ENCODE measurements at places on chromosomes 11 and 22.

- no peak for DNase-seq
Observed at GRCh38 chr11:74546752-74547151, 45.6 kb upstream of the POLD3 start.

GRCh38 chr11:18790883-18791206 is 753 bp downstream of the PTPN5 start:
- no peak for DNase-seq

GRCh38 chr11:131099013-131099412 is 182.7 kb upstream of the SNX19 start:
- peak; percentile 1 for DNase-seq

GRCh38 chr11:60984636-60985035 is 13.2 kb downstream of the CD6 start:
- DNase-seq, result no peak

DNA sequence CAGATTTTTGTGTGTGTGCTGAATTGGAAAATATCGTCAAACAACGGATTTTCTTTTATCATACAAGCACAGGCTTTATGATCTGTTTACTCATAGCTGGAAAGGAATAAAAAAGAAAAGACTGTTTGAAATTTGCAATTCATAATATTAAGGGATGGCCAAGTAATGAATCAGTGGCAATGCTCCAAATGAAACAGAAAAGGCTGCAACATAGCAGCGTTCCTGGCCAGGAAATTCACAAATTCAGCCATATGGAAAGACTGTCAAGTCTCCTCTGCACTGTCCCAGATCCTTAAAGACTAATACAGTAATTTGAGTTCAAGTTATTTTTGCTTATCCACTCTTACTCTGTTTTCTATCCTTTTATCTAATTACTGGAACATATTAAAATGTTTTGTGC is 98.2 kb downstream of the MSANTD4 start:
- peak; percentile 49 for DNase-seq

GRCh38 chr22:36964106-36964505 is 50.7 kb downstream of the CSF2RB start:
- DNase-seq, result no peak

DNA sequence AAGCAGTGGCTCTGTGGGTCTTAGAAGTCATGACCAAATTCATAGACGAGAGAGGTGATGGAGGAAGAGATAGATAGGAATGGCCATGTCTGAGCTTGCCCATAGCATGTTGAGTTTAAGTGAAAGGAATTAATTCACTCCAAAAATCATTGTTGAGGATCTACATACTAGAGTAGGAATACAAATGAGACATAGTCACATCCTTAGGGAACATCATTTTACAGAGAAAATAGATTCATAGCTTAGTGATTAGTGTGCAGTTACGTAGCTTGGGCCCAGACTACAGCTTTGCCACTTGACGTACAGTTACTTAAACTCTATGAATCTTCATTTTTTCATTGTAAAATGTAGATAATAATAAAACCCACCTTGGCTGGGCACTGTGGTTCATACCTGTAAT is 21.4 kb upstream of the BMAL1 start:
- no peak for DNase-seq

DNA sequence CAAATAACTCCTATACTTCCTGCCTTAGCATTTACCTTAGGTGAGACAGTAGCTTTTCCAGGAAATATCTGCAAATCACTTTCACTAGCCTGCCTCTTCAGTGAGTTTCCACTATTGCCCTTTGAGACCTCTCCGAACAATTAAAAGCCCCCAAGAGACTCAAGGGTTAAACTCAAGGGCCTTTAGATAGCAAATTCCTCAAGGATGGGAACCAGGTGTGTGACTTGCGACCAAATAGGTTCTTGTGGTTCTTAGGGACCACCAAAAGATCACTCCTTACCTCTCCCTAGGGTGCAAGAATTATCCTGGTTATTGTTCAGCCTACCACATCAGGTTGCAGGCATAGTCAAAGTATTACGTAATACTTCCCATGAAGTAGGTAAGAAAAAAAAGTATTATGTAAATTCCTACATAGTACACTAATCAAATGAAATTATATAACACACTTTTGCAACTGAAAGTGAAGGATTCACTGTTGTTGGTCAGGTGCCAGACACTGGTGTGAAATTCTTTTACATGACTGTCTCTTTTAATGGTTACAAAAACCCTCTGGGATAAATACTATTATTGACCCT is 1.4 kb upstream of the RDX start:
- DNase-seq, result peak; percentile 31

DNA sequence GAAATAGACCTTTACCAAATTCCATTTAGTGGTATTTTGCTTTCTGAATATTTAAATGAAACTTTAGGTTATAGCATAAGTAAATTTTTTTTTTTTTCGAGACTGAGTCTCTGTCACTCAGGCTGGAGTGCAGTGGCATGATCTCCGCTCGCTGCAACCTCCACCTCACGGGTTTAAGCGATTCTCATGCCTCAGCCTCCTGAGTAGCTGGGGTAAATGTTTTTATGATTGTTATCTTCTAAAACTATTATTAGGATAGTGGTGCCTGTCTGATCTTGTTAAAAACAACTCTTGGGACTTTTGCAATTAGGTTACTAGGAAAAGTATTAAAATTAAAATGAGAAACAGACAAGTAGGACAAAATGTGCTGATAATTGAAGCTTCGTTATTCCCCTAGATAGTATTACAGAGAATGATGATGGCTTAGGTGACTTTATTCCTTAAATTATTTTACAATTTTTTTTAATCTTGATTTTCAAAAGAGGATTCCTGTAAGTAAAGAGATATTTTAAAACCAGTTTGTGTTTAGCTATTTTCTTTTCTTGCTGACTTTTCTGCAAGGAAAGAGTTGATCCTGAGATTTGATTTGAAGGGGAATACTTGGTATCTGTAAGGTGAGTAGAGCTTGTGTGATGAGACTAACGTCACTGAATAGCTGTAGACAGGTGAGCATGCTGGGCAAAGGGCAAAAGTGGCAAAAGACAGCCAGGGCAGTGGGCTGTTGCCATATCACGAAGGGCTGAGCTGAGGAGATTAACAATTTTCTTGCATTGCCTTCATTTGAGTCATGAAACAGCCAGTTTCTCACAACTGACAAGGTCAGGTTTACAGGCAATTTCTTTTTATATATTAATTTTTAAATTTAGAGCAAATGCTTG is 20.8 kb downstream of the CRKL start:
- no peak for DNase-seq

GRCh38 chr22:30968015-30968923 is at the start of gene MORC2:
TSS of gene MORC2 (minus strand) at chr22:30968774. CDS start at chr22:30967889, 885 bp downstream.
- peak; percentile 69 for DNase-seq

DNA sequence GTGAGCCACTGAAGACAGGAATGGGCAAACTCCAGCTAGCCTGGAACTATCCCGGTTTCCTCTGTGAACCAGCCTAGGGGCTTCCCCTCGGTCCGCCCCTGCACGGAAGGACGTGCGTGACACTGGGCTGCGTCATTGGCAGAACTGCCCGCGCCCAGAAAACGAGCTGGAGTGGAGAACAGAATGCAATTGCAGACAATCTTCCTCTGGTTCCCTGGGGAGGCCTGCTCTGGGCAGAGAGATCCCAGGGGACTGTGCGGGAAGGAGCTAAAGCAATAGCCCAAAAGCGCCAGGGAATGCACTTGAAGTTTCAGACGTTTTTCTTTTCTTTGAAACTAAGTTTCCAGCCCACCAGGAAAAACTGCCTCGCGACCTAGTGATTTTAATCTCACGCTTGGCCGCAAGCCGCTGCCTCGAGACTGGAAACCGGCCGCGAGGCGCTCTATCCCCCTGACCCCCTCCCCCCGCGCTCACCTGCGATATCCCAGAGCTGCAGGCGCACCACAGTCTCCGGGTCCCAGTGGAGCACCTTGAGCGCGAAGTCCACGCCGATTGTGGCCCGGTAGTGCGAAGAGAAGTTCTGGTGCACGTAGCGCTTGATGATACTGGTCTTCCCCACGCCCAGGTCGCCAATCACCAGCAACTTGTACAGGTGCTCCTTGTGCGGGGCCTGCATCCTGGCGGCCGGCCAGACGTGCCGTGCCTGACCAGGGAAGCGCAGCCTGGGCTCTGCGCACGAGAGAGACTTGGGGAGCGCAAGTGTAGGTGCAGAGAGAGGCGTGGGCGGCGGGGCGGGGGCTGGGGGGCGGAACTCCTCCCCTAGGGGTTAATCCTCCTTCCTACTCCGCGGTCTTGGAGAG is at the start of gene RAB38:
Gene RAB38 (minus strand): TSS at position 735 of the 860 bp plus-strand sequence. CDS start 59 bp downstream, at position 676.
- peak; percentile 92 for DNase-seq

DNA sequence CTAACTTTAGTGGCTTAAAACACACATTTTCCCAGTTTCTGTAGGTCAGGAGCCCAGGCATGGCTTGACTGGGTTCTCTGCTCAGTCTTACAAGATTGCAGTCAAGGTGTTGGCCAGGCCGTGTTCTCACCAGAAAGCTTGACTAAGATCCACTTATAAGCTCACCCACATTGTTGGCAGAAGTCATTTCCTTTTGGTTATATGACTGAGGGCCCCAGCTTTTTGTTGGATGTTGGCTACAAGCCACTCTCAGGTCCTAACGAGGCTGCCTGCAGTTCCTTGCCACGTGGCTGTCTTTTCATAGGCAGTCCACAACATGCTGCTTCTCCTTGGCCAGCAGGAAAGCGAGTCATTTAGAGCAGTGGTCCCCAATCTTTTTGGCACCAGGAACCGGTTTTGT is 79.3 kb upstream of the CRTAM start:
- peak; percentile 59 for DNase-seq

GRCh38 chr11:74013141-74013540 is 4.3 kb upstream of the UCP3 start:
- DNase-seq, result no peak

DNA sequence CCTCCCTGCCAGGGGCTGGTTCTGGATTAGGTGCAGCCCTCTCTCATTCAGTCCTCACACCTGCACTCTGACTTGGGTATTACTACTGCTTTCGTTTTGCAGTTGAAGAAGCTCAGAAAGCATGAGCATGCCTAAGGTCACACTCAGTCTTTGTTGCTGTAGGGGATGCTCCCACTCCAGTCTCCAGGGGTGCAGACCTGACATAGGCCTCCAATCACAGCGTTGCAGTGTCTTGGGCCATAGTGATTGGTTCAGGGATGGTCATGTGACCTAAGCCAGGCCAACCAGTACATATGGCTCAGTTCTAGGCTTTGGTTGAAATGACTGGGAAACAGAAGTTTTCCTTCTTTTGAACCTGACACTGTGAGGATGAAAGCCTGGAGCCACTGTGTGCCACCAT is 61.7 kb downstream of the FBXO7 start:
- DNase-seq, result no peak

DNA sequence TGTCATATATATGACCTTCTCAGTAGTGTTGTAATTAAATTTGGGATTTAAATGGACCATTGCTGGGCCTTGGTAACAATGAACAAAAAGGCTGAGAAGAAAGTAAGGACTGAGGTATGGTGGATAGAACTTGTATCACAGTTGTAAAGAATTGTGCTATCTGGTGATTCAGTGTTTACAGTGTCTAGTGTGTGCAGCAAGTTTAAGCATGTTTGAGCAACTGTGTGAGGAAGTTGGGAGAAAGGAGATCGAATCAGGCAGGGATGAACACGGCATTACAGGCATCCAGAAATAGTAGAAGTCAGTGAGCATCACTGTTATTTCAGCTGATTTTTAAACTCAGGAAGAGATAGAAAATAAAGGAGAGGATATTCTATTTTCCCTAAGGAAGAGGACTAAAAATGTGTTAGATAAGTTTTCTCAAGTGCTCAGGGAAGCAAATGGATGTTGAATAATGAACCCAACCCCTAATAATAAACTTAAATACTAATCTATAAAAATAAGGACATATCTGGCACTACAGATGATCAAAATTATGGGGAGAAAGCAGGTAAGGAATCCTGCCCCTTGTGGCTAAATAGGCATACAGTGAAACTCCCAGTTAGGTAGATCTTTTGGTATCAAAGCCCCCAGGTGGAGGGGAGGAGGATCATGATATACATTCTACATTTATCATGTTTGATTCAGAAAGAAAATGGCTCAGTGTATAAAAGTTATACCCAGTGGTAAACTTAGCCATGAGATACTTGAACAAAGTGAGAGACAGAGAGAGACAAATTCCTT is 361.0 kb upstream of the ANO3 start:
- DNase-seq, result no peak

DNA sequence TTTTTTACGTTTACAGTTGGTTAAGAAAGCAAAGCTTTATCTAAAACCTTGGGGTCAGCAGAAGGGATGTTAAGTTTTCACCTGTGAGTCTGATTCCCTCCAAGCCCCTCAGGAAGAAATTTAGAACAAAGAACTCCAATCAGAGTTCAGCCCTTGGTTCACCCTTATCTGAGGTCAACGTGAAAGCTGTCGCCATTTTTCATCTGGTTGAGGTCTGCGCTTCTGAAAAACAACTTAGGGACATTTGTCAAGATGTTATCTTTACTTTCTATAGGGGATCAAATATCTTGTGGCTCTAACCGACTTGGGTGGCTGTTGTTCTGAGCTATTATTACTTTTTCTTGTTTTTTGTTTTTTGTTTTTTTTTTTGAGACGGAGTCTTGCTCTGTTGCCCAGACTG is 30.0 kb downstream of the RGL4 start:
- no peak for DNase-seq

DNA sequence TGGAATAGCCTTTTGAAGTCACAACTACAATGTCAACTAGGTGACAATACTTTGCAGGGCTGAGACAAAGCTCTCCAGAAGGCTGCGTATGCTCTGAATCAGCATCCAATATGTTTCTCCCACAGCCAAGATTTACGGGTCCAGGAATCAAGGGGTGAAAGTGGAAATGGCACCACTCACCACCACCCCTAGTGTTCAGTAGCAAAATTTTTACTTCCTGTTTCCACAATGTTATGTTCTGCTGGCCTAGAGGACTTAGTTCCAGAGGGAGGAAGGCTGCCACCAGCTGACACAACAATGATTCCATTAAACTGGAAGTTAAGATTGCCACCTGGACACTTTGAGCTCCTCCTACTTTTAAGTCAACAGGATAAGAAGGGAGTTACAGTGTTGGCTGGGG is 68.5 kb upstream of the MPEG1 start:
- DNase-seq, result no peak

Data from fibroblast of pulmonary artery (primary cell).